ENCODE measurements at places on chromosomes 11 and 22.
A peak's percentile ranks its signal among the peaks of the same experiment; 100 is the strongest.

- no peak for DNase-seq
Observed at GRCh38 chr11:113572136-113572735, 97.0 kb upstream of the DRD2 start.

DNA sequence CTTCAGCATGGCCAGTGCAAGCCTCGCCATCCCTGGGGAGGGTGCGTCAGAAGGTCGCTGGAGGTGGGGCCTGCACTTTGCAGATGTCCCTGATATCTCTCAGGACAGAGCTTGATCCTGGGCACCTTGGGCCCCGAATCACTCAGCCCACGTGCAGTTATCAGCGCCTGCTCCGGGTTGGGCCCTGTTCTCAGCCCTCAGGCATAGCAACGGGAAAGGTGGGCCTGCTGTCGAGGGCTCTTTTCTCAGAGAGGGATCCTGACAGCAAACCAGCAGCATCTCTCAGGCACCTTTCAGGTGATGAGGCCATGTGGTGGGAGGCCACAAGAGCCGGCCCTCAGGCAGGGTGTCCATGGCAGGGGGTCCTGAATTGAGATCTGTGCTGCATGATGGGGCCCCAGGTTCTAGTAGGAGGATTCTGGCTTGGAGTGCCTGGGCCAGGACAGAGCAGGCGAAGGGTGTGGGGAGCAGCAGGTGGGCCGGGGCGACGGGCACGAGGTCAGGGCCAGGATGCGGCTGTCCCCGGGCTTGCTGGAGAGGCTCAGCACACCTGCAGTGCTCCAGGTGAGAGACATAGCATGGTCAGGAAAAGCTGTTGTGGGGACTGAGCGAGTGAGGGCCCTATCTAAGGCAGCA lies 280.5 kb downstream of the TBC1D22A start:
- no peak for DNase-seq

GRCh38 chr11:47848700-47849155 lies 578 bp upstream of the NUP160 start:
- no peak for DNase-seq

DNA sequence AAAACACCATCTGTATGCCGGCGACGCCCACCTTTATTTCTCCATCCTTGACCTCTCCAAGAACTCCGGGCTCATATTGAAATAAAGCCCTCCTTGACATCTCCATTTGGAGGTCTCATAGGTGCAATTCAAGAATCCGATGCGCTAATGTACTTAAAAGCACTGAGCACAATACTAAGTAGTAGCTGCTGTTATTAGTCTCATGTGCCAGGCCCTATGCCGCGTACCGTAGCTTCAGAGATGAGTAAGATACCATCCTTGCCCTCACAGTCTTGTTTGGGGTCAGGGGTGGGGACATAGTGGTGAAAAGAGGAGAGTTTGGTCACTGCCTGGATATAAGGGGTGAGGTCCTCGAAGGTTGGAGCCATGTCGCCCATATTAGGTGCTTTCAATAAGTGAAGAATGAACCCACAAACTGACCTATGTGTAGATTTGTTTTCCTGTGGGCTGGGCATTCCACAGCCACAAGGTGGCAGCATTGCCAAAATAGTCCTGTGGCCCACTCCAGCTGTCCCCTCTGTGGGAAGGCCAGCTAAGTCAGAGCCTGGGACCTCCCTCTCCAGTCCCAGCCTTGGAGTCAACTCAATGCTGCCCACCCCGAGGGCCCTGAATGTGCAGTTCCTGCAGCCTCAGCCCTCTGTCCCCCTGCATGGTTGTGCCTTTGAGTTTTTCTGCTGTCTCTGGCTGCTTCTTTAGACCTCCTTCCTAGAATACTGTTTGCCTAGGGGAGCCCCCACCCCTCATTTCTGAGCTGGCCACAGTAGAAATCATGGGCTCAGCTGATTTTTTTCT lies 6.5 kb downstream of the DCPS start:
- peak; percentile 68 for DNase-seq

DNA sequence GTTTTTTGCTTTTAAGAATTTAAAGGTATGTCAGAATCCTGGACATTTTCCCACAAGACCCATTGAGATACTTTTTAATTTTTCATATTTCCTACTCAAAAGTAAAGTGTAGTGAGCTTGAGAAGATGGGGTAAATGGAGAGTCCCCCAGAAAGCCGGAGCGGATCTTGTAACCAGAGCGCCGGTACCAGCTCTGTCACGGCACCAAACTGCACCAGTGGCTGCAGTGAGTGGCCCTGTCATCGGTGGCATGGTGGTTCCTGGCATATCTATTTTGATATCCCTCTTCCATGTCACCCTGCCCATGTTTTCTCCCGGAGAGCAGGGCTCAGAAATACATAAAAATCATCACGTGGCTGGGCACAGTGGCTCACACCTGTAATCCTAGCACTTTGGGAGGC lies 19.3 kb downstream of the DDX25 start:
- no peak for DNase-seq

- no peak for DNase-seq
Observed at GRCh38 chr11:126111458-126112116, 48.9 kb upstream of the CDON start.

DNA sequence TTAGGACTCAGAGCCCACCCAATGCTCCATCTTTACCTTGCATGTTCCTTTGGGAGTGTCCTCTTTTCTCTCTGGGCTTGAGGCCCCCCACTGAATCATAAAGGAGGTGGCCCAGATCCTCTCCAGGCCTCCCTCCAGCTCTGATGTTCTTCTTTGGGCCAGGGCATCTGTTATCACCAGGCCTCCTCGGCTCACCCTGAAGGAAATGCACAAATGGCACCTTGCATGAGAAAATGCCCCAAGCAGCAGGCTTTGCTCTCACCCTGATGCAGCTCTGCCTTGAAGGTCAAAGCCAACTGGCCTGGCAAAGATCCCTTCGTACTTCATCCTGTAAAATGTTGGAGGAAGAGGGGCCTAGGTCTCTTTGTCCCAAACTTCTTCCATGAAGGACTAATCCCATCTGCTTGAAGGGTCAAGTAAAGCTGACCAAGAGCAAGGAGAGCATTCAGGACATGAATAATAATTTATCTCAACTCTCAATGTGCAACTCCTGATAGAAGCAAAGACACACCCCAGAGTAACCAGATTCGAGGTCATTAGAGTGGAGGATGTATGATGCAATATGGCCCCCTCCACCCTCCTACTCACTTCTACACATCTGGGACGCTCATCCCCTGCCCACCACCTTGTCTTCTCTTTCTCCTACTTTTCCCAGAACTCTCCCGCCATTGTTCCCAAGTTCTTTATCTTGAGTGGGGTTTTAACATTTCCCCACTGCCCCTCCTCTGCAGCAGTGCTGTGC lies 9.5 kb downstream of the APOL6 start:
- DNase-seq: no peak

DNA sequence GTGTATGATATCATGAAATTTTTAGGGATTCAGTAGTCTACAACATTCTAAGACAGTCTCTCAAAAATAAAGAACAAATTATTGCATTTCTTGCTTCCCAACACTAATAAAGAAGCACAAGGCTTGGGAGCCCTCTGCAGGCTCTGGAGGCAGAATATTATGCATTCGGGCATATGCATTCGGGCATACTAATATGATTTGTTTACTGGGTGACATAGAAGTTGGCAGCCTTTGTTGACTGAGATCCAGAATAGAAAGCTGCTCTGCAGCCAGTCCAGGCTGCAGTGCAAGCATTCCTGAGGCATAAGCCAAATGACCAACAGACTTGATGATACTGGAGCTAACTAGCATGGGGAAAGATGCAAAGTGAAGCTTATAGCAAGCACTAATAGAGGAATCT lies 945.5 kb downstream of the OPCML start:
- no peak for DNase-seq
